NCI-H2029 treated with DMSO at 0.1 percent for 48 hours (cell line): ENCODE measurements at places on chromosomes 7 and 10.

DNA sequence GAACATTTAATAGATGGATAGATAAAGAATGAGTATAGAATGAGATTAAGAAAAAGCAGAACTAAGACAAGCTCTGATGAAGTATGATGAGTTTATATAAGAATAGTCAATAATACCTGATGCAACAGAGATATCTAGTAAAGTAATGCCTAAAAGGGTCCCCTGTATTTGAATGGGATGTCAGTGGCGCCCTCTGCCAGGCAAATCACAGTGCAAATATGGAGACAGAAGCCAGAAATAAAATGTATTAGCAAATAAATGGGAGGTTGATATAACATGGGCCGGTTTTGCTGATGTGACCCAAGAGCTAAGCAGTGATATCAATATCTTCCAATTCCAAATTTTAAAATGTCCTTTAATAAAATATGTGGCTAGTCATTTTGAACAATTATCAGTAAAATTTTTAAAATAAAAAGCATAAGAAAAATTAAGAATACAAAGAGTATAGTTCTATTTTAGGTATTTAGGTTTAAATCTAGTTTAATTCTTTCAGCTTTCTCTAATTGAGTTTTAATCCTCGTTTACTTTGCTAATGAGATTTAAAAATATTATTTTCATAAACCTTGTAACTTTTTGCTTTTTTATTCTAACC lies 62.6 kb downstream of the ADK start:
- DNase-seq, result no peak

GRCh38 chr10:50927522-50928189 lies 42.2 kb upstream of the A1CF start:
- DNase-seq, result no peak

- no peak for DNase-seq
Measured at GRCh38 chr7:87330316-87330715, 15.1 kb upstream of the CROT start.

DNA sequence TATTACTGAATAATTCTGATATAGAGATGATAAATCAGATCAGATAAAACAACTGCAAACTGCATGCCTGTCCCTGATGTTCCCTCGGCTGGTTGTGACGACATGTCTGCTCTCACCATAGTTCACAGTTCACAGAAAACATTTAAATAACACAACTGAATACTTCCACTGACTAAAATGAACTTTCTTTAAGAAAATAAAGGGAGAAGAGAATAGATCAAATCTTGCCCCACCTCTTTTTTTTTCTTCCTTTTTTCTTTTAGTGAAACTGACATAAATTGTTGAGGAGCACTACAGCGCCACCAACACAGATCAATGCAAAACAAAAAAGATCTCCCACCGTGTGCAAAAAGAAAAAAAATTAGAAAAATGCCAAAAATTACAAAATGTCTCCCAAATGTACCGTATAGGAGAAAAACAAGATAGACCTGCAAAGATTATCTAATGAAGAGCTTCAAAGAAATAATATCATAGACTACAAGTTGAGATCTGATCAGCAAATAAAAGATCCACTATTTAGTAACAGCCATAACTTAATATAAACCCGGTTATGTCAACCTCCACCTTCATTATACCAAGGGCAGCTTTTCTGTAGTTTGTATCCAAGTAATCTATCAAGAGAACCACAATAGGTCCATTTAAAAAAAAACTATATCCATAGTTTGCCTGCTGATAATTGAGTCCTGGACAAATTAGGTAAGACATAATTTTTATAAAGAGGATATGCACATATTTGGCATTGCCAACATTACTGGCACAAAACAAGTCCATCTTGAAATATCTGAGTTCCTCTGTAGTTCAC lies 30.7 kb upstream of the EPC1 start:
- DNase-seq, result no peak

DNA sequence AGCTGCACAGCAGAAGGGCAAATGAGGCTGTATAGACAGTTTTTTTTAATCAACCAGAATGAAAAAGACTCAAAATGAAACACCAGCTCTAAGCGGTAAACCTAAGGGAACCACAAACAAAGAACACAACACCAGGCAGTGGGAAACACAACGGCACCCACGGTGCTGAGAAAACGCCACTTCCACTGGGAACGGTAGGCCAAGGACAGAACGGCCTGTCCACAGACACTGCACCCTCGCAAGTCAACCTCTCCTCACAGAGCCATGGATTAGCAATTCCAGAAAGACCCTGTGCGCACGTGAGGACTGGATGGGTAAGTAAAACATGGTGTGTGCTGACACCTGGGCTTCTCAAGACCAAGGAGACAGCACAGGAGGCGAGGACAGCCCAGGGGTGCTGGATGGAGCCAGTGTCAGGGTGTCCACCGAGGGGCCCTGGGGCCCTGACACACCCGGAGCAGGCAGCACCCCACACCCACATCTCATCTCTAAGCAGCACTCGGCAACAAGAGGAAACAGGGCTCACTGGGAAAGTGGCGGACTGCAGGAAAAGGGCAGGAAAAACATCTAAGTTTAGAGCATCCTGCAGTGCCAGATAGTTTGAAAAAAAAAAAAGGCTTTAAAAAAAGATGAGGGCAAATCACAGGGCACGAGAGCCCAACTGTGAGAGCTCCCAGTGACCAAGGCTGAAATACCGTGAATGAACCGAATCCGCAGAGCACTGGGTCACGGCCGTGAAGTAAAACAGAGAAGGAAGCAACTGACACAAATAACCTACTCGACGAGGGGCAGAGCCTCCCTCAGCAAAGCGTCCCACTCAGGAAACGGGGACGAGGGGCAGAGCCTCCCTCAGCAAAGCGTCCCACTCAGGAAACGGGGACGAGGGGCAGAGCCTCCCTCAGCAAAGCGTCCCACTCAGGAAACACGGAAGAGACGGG lies 120.2 kb downstream of the MAD1L1 start:
- DNase-seq, result no peak
